ENCODE measurements at places on chromosomes 6 and 20. TPM values are rescaled to one million over a fixed set of nuclear protein-coding genes. Genes with fewer than 3 reads are reported as not detected.

DNA sequence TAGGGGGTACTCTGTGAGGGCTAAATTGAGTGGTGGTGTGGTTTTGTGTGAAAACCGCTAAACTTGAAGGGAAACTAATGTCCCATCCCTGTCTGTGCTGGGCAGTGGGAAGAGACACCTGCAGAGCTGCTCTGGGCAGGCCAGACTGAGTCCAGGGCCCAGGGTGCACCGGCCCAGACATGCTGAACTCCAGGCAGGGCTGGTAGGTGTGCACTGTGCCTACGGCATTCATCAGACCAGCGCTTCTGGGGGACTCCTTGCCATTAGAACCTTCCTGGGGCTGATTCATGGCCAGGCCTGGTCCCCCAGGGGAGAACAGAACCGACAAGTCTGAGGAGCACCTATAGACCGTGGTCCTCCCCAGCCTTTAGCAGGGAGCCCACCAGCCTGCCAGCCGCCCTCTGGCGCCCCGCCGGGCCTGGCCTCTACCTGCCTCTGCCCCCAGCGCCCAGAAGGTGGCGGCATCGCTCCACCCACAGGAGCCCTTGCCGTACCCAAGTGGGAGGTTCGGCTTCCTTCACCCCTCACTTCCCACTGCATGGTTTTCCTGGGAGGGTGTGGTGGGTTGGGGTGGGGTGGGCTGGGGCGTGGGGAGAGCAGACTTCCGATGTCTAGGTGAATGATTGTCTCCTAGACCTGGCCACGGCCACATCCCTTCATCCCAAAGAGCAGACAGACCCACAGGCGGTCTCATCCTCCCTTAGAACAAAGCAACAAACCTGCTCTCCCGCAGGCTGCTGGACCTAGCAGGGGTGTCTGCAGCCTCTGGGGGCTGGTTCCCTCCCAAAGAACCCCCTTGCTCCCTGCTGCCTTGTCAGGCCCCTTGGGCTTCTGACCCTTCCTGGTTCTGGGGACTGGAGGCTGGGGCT is 15.5 kb downstream of the CCDC167 start:
- peak; percentile 29 for DNase-seq

The FOXS1 gene
- total RNA-seq: not detected

The SUPT3H gene
- 4.2 TPM for total RNA-seq

DNA sequence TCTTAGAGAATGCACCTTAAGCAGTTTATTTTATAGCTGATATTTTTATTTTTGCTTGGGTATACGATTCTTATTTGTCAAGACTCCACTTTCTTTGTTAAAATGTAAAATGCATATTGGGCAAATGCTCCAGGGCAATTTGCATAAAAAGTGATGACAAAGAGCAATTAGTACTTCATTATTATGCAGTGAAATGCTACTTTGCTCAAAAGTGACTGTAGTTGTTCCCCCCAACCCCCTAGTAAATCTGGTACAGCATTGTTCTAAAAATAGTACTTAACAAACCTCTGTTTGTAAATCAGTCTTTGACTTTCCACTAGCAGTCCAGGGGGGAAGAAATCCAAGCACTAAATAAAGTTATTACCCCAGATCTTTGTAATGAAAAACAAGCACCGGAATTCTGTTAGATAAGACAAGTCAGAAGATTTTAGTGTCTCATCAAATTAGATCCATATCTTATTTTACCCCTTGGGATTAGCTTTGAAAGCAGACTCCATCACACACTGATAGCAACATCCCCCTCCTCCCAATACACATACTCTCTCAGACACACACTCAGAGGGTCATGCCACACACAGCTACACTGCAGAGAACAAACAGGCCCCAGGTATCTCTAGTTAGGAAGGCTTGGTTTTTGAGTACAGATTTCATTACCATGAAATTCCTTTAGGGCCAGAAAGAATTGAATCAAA is 32.9 kb upstream of the BACH2 start:
- no peak for DNase-seq

DNA sequence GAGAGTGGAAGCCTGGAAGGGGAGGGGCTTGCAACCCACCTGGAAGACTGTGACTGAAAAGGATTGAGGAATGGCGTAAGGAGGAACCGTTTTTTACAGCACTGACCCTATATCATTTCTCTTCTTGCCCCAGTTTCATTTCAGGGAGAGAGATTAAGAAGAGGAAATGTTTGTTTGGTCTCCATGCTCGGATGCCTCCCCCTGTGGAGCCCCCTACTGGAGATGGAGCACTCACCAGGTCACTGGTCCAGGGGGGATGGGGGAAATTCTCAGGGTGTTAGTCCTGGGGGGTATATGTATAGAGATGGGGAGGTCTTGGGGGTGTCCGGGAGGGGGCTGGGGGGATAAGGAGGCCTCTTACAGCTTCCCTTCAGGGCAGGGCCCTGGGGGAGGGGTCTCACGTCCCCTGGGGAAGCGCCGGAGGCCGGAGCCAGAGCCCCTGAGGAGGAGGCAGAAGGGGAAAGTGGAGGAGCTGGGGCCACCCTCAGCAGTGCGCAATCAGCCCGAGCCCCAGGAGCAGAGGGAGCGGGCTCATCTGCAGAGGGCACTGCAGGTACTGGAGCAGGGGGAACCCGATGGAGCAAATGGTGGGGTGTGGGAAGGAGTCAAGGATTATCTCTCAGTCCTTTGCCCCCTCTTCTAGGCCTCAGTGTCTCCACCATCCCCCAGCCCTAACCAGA is 3.2 kb downstream of the CUTA start:
- DNase-seq: no peak

DNA sequence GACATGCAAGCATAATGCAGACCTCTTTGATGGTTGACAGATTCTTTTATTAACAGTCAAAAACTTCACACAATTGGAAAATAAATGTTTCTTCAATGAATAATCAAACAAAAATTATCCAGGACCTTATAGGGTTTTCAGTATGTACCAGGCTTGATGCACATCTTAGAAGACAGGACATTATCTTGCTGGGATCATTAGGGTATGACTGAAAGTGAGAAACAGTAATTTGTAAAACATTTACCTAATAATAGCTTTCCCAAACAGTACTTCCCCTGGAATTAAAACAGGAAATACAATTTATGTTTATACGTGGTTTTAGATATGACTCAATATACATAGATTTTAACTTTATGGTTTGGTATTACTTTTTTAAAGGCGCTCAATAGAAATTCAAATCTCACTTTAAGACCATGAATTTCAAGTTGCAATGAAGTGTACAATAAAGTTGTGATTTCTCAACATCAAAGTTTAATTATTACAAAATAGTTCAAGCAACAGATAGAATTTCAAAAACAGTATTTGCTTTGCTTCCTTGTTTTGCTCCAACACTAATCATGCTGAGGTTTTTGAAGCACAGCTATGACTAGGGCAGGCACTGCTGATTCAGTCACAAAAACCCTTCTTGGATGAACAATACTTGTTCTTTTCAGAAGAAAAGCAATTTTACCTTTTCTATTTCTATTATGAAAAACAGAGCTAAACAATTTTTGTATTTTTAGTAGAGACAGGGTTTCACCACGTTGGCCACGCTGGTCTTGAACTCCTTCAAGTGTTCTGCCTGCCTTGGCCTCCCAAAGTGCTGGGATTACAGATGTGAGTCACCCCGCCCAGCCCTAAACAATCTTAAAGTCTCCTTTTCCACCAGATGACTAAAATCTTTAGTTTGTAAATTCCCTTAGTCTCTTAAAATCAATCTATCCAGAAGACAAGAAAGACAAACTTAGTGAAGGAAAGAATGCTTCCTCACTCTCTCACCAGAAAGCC is 13.7 kb downstream of the SOD2 start:
- peak; percentile 85 for DNase-seq

The DLL1 gene
- under 0.01 TPM for total RNA-seq

The PPP1R3G gene
- total RNA-seq: 0.18 TPM

DNA sequence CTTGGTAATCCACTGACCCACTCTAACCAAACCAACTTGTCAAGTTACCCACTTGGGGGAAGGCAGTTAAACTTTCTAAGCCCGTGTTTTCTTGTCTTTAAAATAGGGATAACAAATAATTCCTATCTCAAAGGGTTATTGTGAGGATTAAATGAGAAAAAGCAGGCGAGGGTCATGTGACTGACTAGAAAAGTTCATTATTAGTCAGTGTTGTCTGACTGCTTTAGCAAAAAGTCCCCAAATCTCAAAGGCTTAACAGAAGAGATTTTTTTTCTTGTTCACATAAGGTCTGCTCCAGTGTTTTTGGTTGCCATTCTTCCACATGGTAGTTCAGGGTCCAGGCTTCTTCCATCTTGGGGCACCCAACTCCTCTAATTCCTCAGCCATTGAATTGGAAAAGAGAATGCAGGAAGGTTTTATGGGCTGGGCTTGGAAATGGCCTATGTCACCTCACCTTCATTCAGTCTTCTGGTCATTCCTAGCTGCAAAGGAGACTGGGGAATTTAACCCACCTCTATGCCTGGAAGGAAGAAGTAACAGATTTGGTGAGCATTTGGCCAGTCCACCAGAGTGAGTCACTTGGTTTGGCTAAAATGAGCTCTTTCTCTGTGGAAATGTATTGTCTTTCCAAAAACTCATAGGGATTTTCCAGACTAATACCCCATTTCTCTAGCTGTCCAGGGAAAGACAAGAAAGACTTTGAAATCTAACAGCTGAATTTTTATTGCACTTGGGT is 77.0 kb downstream of the CAP2 start:
- DNase-seq: peak; percentile 47

GRCh38 chr20:6480328-6481200 is 286.9 kb upstream of the BMP2 start:
- DNase-seq: no peak

GRCh38 chr6:12529364-12530019 is 187.1 kb upstream of the PHACTR1 start:
- no peak for DNase-seq

DNA sequence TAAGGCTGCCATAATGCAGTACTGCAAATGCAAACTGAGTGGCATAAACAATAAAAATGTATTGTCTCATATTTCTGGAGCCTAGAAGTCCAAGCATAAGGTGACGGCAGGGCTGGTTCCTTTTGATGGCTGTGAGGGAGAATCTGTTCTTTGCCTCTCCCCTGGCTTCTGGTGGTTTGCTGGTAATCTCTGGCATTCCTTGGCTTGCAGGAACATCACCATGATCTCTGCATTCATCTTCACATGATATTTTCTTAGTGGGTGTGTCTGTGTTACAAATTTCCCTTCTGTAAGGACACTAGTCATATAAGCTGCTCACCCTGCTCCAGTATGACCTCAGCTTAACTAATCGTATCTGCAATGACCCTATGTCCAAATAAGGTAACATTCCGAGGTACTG is 1104.2 kb upstream of the CITED2 start:
- DNase-seq: no peak

DNA sequence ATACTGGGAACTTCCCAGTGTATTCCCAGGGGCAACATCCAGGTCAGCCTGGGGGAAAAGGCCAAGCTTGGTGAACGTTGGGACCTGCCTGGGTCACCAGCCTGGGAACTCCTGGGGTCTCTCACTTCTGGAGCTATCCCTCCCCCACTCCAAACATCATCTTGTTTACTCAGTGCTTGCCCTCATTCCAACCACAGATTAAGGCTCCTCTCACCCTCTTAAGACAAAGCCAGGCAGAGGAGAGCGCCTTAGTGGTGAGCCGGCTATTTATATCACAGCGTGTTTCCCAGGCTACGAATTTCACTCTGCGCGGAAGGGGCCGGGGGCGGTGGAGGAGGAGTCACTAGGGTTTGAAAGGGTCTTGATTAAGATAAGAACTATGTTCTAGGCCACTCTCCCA is 12.1 kb downstream of the PRPH2 start:
- peak; percentile 61 for DNase-seq

GRCh38 chr6:11413728-11414127 is 123.8 kb upstream of the TMEM170B start:
- DNase-seq: peak; percentile 55

The PKIB gene
- total RNA-seq: 13.1 TPM

GRCh38 chr6:122878796-122879195 is 89.7 kb downstream of the SMPDL3A start:
- no peak for DNase-seq

GRCh38 chr6:410555-411395 is 19.2 kb downstream of the IRF4 start:
- no peak for DNase-seq

The PPIL6 gene
- total RNA-seq: 0.18 TPM

GRCh38 chr6:131914234-131914633 is 36.9 kb downstream of the CCN2 start:
- DNase-seq: peak; percentile 86
